ENCODE measurements at places on chromosomes 12 and 14. TPM values are rescaled to one million over a fixed set of nuclear protein-coding genes. Genes with fewer than 3 reads are reported as not detected.

Gene DHH
- 0.66 TPM for polyA plus RNA-seq

Gene KRT1
- not detected for polyA plus RNA-seq

Gene P3H3
- 66.1 TPM for polyA plus RNA-seq

Gene DYRK2
- polyA plus RNA-seq = 50.6 TPM

Gene C12orf54
- polyA plus RNA-seq = not detected

Gene HIGD1C
- not detected for polyA plus RNA-seq

Gene FAM222A
- 6.4 TPM for polyA plus RNA-seq

Gene NUP107
- 48.4 TPM for polyA plus RNA-seq

Gene DCN
- not detected for polyA plus RNA-seq
